ENCODE measurements at places on chromosomes 1 and 21.

DNA sequence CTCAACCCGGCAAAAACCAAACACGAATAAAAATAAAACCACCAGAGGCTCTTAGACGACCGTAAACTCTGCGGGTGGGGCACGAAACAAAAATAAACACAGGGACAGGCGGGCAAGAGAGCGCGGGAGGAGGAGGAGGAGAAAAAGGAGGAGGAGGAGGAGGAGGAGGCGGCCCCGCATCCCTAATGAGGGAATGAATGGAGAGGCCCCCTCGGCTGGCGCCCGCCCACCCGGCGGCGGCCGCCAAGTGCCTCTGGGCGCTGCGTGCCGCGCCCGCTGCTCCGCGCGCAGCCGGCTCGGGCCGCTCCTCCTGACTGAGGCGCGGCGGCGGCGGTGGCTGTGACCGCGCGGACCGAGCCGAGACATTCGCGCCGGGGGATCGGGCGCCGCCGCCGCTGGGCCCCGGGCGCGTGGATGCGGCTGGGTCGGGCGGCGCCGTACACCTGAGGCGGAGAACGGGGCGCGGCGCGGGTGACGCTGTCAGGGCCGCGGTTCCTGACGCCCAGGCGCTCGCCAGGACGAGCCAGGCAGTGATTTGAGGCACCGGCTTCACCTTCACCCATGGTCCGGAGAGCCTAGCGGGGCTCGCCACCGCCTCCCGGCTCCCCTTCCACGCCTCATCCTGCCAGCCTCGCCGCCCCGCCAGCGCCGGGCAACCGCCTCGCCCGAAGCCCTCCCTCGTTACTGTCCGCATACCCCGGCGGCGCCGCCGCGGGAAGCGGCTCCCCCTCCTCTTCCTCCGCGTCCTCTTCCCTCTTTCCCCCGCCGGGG, at the start of gene MARK1:
TSS of gene MARK1 (plus strand) at position 229 of the 771 bp plus-strand sequence. CDS start 687 bp downstream, outside the sequence.
- peak; percentile 26 for DNase-seq

DNA sequence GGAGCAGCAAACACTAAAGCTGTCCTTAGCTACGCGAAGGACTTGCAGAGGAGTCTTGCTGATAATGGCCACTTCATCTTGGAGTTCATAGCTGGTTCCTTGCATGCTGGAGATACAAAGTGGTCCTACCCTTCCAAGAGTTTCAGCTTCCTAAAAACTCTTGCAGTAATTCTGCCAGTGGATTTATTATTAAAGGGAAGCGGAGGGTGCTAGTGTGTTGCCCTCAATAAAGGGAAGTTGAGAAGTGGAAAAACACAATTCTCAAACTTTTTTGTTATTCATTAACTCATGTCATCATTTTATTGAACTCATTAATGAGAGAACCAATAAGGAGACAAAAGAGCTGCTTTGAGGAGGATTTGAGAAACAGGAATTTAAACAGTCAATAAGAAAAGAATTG, 6.5 kb upstream of the HAPLN2 start:
- DNase-seq = no peak

DNA sequence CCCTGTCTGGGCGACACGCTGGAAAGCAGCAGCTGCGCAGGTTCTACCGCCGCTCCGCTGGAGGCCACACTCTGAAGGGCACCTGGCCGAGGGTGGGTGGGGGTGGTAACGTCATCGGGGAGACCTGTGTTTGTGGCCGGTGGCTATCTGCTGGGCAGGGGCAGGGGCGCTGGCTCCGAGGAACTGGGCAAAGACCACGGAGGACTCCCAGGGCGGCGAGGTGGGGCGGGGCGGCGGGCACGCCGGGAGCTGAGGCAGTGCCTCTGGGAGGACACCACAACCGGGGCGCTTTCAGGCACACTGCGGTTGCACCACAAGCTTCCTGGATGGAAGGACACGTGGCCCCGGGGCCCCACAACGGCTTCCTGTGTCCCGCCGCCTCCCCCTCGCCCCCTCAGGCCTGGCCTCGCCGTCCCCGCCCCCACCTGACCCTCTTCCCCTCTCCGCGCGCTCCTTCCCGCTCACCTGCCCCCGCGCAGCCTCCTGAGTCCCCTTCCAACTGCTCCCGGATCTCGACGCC, 3.3 kb upstream of the DENND2D start:
- DNase-seq = no peak

- DNase-seq = no peak
Observed at GRCh38 chr21:42663860-42664535, 10.6 kb downstream of the PDE9A start.

GRCh38 chr1:69459244-69459643, 108.5 kb upstream of the LRRC7 start:
- DNase-seq = no peak

DNA sequence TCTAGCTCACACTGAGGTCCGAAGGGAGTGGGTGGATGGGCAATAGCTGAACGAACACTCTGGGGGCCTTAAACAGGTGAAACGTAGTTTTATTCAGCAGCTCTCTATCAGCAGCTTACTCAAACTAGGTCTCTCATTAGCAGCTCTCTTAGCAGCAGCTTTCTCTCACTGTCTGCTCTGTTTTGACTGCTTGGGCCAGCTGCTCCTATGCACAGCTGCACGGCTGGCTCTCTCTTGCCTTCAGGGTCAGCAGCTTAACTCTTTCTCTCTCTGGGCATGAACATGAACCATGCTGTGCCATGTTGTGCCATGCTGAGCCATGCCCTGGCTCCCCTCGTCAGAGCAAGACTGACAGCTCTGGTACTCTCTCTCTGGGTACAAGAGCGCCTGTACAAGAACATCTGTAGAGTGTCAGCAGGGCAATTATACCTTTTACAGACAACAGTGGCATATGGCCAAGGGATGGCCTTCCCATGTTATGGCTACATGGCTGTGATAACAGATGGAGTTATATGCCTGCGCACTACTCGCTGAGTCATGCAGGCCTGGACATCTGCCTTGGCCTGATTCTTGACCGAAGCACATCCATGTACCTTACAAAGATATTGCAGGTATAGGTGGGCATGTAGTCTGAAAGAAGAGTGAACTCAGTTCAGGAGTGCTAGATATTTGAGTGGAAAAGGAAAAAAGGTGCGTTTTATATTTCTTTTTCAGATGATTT, 152.4 kb downstream of the LEPR start:
- peak; percentile 81 for DNase-seq

- peak; percentile 42 for DNase-seq
Observed at GRCh38 chr1:23202263-23202749, 15.0 kb downstream of the HTR1D start.

GRCh38 chr1:234517110-234517802, 38.3 kb upstream of the TARBP1 start:
- DNase-seq = no peak

DNA sequence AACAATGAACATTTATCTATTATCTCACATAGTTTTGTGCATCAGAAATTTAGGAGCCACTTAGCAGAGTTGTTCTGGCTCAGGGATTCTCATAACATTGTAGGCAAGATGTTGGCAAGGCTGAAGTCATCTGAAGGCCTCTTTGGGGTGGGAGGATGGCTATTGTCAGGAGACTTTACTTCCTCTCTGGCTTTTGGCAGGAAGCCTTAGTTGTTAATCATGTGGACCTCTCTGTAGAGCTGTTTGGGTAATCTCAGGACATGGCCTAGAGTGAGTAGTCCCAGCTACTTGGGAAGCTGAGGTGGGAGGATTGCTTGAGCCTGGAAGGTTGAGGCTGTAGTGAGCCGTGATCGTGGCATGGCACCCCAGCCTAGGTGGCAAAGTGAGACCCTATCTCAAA, 40.2 kb downstream of the RASAL2 start:
- DNase-seq = peak; percentile 46

- peak; percentile 74 for DNase-seq
Observed at GRCh38 chr1:44594871-44595735, 79.2 kb downstream of the TMEM53 start.

DNA sequence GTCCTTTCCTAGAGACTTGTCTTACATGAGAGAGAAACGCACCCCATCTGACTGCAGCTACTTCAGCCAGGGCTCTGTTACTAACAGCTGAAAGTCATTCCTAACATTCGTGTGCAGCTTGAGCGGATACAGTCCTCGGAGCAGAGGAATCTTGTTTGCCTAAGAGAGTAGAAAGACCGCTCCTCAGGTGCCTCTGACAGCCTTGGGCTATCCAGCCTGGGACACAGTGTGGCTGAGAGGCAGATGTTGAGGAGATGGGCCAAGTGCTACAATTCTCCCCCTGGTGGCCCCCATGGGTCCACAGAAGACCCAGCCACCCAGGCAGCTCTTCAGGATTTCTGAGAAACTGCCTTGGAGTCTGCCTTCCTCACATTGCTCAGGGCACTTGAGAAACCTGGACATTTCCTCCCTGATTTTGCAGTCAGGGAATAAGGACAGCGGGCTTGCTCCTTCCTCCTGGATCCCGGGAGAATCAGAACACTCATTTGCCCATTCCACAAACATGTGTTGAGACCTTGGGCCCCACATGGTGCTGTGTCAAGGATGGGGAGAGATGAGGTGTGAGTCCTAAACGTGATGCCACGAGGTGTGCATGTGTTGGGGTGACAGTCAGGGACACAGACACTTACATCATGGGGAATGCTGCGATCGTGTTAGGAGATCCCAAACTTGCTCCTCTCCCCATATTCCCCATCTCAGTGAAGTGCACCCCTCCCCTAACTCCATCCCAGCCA, 13.1 kb downstream of the TRIM62 start:
- DNase-seq = no peak

DNA sequence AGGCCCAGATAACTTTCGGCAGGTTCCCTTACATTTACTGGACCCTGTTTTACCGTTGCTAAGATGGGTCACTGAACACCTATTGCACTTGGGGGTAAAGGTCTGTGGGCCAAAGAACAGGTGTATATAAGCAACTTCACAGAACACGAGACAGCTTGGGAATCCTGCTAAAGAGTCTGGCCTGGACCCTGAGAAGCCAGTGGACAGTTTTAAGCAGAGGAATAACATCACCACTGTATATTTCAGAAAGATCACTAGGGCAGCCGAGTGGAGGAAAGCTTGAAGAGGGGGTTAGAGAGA, 54.4 kb downstream of the LAMC2 start:
- DNase-seq = no peak

GRCh38 chr21:42652527-42653230, 742 bp upstream of the PDE9A start:
- DNase-seq = peak; percentile 14

- DNase-seq = no peak
Observed at GRCh38 chr21:34517491-34518245, 5.7 kb upstream of the KCNE1 start.

DNA sequence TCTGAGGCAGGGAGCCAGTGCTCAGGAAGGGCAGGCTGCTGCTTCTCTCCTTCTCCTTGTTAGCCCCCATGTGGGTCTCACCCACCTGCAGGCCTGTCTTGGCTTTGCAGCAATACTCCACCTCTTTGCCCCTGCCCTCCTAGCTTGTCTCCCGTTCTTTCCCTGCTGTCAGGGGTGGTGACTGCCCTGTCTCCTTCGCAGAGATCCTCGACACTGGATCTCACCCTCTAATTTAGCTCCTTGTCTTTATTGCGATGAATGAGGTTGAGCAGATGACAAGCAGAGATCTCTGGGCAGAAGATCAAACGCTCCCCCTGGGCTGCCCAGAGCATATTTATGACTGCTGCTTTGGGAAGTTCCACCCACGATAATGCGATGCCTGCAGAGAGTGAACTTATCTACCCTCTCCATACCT, 199.2 kb downstream of the ROR1 start:
- DNase-seq = peak; percentile 44

DNA sequence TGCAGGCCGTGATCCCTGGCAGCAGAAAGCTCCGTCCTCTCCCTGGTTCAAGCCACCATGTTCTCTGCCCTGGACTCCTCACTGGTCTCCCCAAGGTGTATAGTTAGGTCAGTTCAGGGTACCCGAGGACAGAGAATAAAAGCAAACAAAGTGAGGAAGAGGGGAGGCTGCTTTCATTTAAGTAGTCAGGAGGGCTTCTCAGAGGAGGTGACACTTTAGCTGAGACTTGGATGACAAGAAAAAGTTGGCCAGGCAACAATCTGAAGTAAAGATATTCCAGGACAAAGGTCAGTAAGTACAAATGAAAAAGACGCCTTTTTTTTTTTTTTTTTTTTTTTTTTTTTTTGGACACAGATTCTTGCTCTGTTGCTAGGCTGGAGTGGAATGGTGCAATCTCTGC, 257.8 kb upstream of the TMEM51 start:
- DNase-seq = no peak

- no peak for DNase-seq
Observed at GRCh38 chr1:8976896-8977450, 31.3 kb downstream of the CA6 start.

DNA sequence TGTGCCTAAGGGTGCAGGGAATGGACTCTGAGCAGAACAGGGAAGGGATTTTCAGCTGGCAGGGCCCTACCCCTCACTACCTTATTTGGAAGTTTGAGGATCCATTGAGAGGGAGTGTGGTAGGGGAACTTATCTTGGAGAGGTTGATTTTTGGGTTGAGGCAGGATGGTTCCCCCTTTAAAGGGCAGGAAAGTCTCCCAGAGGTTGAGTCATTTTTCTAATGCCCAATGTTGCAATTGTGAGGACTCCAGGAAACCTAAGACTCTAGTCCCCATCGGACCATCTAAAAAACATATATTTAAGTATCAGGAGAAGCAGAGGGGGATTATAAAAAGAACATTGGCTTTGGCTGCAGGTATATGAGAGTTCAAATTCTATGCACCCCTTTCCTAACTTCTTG, 47.3 kb downstream of the SAMD13 start:
- DNase-seq = no peak

GRCh38 chr1:230000493-230001184, 66.4 kb upstream of the GALNT2 start:
- no peak for DNase-seq

DNA sequence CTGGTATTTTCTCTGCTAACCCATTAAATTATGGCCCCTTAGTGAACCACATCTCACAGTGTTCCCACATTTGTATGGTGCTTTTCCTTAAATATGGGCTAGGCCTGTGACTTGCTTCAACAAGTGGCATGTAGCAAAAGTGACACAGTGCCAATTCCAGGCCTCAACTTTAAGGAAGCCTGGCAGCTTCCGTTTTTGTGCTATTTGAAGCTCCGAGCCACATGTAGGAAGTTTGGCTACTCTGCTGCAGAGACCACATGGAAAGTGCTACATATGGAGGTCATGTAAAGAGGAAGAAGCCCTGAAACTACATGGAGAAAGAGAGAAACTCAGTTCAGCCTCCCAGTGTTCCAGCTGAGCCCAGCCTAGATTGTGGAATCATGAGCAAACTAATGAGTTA, 28.5 kb upstream of the DR1 start:
- DNase-seq = no peak

- DNase-seq = no peak
Observed at GRCh38 chr21:45029948-45030681, 44.3 kb upstream of the ADARB1 start.
